ENCODE measurements at places on chromosomes 6 and 20.

DNA sequence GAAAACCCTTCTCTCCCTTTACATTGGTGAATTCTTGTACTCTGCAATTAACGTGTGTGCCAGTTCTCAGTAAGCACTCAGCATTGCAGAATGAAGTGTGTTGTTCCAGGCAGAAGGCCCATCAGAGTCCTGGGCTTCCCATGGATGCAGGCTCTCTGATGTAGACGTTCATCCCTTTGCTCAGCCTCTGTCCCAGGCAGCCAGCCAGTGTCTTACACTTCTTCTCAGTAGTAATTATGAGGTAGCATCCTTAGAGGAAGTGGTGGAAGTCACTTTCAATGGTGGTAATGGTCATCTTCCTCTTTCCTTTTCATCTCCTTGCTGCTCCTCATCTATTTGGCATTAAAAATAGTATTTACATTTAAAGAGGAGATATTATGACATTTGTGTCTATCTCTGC lies 66.7 kb upstream of the FYN start:
- DNase-seq = no peak

- DNase-seq = no peak
These were observed 4.3 kb upstream of the TRAF3IP2 start for GRCh38 chr6:111609827-111610526.

- DNase-seq = no peak
These were observed 13.1 kb upstream of the APMAP start for GRCh38 chr20:25005661-25006060.

- DNase-seq = no peak
These were observed 222.7 kb upstream of the FOXA2 start for GRCh38 chr20:22807045-22807444.

DNA sequence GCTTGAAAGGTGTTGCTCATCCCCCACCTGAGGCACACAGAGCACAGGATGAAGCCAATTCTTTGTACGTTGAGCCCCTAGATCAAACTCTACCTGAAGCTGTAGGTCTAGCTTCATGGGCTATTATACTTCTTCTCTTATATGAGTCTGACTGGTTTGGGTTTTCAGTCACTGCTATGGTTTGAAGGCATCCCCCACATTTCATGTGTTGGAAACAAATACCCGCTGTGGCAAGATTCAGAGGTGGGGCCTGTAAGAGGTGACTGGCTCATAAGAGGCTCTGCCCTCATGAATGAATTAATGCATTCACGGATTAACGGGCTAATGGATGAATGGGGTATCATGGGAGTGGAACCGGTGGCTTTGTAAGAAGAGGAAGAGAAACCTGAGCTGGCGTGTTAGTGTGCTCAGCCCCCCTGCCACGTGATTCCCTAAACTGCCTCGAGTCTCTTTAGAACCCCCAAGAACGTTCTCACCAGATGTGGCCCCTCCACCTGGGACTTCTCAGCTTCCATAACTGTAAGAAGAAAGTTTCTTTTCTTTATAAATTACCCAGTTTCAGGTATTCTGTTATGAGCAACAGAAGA lies 39.2 kb downstream of the PREX1 start:
- no peak for DNase-seq

DNA sequence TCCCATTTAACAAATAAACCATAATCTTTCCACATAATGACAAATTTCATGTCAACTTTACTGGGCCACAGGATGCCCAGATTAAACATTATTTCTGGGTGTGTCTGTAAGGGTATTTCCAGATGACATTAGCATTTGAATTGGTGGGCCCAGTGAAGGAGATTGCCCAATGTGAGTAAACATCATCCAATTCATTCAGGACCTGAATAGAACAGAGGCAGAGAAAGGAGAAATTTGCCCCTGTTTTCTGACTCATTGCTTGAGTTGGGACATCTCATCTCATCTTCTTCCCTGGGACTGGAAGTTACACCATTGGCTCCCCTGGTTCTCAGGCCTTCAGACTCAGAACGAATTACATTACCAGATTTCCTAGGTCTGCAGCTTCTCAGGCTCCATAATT lies 142.9 kb downstream of the TPBG start:
- DNase-seq = no peak

GRCh38 chr6:50979171-50979525 lies 160.5 kb downstream of the TFAP2B start:
- DNase-seq = no peak

DNA sequence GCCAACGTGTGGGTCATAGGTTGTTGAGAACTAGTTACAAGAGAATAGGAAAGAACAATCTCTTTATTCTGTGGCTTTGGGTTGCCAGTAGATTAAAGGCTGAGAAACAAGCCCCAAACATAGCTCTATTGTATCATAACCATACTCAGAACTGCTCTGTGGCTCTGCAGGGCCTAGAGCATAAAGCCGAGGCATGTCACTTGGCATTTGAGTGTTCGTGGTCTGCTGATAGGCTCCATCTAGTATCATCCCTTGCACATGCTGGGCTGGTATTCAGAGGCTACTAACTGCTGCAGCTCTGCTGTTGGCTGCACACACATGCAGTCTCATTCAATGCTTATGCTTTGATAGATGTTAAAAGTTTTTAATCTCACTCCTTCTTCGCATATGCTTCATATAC lies 157.9 kb downstream of the OGFRL1 start:
- no peak for DNase-seq

DNA sequence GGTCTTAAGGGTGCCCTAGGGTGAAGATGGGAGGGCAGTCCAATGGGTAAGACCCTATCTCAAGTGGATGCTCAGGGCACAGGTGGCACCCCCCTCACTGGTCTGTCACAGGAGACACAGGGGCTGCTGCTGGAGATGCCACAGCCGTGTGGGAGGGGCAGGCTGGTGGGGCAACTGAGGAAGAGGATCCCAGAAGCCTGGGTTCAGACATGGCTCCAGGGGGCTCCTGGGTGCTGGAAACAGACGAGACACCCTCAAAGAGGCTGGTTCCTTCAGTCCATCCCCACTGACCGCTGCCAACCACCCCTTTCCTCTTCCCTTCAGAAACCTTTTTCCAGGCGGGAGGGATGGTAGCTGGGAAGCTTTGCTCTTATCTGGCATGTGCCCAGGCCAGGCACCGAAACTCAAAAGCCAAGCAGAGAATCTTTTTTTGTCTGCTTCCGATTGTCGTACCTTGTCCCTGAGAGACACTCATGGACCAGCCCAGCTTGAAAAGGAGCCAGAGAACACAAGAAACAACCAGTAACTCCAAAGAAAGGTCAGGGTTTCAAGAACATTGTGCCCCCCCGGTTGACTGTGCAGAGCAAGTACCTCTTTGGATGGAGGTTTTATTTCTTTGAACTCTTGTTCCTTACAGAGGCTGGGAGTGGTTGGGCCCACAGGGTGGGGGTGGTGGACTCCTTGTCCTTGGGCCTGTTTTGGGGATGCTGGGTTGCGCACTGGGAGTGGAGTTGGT lies 28.5 kb upstream of the EMILIN3 start:
- DNase-seq = no peak

DNA sequence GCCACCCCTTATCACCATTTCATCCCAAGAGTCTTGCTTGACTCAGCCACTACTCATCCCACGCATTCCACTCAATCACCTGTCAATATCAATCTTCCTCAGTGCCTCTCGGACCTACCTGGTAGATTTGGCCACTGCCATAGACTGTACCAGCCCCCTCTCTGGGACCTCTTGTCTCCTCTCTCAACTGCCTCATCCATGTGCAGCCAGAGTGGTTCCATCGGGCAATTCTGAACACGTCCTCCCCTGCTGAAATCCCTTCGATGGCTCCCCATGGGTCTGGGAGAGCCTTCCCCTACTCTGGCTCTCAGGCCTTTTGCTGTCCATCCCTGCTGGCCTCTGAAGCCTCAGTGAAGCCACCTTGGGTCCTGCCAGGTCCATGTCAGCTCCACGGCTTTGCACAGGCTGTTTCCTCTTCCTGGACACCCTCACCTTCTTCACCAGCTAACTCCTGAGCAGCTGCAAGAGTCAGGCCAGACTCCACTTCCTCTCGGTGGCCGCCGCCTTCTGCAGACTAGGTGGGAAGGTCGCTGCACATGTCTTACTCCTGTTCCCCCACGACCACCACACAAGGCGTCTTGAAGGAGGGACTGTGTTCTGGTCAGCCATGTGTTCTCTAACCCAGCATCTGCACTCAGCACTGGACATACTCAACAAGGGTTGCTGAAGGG lies 120.4 kb downstream of the TOX2 start:
- no peak for DNase-seq

- no peak for DNase-seq
These were observed 66.6 kb upstream of the ADGRF4 start for GRCh38 chr6:47631797-47632196.

DNA sequence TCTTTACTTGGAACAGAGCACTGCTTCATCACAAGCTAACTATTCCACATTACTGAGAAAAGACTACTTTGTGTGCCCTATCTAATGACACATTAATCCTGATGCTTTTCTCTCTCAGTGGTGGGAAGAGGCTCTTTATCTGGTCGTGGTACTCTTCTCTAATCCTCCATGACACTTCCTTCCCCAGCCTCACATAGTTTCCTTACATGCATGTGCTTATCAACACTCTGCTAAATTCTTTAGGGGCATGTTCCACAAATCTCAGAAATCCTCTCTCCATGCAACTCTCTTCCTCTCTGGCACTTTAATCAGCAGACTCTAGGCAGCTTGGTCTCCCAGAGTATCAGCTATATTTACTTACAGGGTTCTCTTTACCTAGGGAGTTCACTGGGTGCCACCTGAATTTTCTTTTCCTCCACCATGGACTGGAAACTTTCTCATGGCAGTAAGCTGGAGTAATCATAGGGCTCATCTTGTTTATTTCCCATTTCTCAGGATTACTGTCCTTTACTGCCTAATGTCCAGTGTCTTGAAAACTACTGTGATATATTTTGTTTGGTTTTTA lies 27.0 kb upstream of the SLC22A2 start:
- DNase-seq = no peak

GRCh38 chr20:36407199-36407733 lies 101.1 kb downstream of the DLGAP4 start:
- DNase-seq = no peak

DNA sequence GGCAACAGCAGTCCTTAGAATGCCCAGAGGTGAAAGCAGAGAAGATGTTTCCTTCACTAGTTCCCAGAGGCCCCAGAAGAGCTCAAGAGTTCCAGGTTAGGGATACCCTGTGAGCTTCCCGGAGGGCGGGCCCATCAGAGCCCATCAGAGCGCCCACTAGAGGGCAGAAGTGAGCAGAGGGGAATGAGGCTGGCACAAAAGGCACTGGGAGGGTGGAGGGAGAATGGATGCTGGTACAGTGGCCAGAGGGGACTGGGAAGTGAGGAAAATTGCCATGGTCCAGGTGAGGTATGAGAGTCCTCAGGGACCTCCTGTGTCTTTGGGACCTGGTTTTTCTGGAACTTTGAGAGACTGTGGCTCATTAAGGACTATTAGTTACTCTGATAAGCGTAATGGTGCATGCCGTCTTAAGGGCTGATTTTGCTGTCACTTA lies 57.3 kb downstream of the LINC00237 start:
- no peak for DNase-seq

- DNase-seq = no peak
These were observed 52.6 kb downstream of the EFCAB8 start for GRCh38 chr20:32911355-32911754.

GRCh38 chr20:38872036-38872435 lies 54.2 kb upstream of the FAM83D start:
- no peak for DNase-seq

DNA sequence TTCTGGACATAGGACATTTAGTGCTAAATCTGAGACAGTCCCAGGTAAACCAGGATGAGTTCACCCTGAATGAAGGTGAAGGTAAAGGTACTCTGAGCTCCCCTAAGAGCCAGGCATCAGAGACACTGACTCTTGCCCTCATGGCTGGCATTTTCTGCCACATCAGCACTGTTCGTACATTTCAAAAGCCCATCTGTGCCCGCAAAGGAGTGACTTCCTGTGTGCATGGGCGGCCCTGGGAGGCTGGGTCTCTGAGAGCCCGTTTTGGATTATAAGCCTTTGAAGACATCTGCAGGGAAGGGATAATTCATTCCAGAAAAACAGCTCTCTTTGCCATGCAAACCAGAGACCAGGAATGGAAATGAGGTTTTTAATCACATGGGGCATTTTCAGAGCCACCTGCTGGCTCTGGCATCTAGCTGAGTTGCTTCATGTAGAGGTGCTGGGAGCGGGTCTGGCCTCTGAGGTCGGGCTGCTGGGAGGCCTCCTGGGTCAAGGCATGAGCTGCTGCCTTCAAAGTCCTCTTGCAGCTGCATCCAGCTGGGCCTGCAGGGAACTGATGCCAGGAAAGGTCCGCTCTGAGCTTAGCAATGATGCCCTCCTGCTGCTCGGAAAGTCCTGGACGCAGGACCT lies 348.3 kb downstream of the DHX35 start:
- DNase-seq = no peak

- no peak for DNase-seq
These were observed 133.9 kb downstream of the BTBD9 start for GRCh38 chr6:38505826-38506225.

- no peak for DNase-seq
These were observed 147.2 kb downstream of the TFAP2C start for GRCh38 chr20:56776345-56776744.

- no peak for DNase-seq
These were observed 31.2 kb upstream of the SPDEF start for GRCh38 chr6:34587325-34587724.

GRCh38 chr6:121438869-121439268 lies 3.4 kb downstream of the GJA1 start:
- no peak for DNase-seq

- no peak for DNase-seq
These were observed 132.2 kb upstream of the INSM1 start for GRCh38 chr20:20235681-20236080.

All from T-helper 22 cell (primary cell).